ENCODE measurements at places on chromosomes 1 and 21.

DNA sequence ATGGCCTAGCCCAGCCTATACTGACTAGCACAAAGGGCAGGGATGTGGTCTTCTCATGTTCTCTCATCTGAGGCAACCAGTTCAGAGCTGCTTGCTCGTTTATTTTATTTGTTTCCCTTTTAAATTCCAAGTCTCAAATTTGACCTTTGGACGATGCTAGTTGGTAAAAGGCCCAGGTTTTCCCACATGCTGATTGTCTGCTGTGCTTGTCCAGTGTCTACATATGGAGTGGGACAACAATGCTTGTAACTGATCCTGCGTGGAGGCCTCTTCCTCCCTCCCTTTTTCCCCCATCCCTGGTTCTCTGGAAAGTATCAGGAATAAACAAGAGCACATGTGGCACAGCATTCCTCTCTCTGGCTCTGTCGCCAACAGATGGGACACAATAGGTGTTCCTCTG, 34.0 kb upstream of the BEND5 start:
- no peak for DNase-seq

- DNase-seq: no peak
Observed at GRCh38 chr1:213103377-213104306, 52.6 kb downstream of the RPS6KC1 start.

- DNase-seq: no peak
Observed at GRCh38 chr1:92902406-92902744, 58.9 kb downstream of the DIPK1A start.

- DNase-seq: no peak
Observed at GRCh38 chr21:33849834-33850233, 65.8 kb downstream of the ATP5PO start.

GRCh38 chr1:209621286-209621685, 30.9 kb downstream of the LAMB3 start:
- DNase-seq: no peak

DNA sequence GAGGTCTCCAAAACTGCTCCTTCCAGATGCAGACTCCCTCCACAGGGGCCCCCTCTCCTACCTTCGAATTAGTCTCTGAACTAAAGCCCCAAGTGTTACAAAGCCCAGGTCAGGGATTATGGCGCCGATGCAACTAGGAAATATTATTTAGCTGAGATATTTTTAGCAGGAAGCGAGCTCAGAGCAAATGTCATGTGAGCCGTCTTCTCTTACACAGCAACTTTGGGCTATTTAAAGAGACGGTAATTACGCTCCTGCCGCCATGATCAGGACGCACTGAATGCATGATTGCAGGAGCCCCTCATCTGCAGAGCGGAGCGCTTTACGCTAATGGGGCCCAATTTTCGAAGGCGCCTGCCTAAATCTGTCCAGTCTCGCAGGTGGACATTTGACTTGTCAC, 55.3 kb upstream of the TARDBP start:
- no peak for DNase-seq

GRCh38 chr1:225137976-225138375, 208.5 kb downstream of the DNAH14 start:
- DNase-seq: no peak

Data from SK-N-MC (cell line).